ENCODE measurements at places on chromosomes 7 and 10. TPM values are rescaled to one million over a fixed set of nuclear protein-coding genes. Genes with fewer than 3 reads are reported as not detected.

- DNase-seq, result no peak
Measured at GRCh38 chr7:137862358-137862757, 15.6 kb upstream of the DGKI start.

DNA sequence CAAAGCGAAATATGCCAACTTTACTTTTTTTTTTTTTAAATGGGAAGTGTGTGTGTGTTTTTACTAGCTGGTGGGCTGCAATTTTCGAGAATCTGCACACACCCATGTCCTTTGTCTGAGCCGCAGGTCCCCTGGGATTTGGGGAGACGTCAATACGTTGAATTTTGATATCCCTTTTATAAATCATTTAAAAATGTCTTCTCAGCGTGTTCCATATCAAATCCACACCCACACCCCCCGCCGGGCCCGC lies 404 bp upstream of the FMC1 start:
- DNase-seq, result no peak

DNA sequence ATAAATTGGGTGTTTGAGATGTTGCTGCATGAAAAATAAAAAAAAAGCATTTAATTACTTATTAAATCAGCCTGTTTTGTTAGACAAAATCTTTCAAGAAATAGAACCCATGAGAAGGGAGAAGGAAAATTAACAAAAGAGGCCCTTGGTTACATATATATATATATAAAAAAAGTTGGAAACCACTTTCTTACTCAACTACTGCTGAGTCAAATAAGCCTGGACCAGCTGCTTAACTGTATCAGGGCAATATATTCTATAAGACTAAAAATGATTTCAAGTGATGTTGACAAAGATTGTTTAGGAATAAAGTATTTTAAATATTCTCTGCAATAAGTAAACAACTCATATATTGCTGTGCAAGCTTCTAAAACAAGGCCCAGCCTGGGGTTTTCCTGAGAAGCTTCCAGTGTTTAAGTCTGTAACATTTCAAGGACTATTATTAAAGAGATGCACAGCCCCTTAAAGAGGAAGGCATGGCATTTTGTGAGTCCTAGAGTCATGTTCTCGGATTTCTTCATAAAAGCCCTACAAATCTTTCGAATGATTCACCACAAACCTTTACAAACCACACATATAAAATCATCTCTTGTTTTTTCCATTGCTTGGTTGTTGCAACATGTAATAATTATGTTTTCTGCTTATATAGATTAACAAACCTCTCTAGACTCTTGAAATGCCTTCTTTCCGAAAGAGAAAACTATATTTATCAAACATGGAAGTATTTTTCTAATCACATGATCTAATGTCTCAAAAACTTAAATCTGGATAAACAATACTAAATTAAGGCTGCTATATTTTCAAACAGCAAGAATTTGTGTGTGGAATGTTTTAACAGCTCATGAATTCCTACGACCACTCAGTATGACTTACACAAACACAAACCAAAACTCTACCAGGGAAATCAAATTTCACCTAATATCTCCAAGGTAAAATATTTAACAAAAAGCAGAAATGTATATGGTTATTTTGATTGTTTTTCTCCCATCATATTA lies 14.3 kb downstream of the JAZF1 start:
- no peak for DNase-seq

DNA sequence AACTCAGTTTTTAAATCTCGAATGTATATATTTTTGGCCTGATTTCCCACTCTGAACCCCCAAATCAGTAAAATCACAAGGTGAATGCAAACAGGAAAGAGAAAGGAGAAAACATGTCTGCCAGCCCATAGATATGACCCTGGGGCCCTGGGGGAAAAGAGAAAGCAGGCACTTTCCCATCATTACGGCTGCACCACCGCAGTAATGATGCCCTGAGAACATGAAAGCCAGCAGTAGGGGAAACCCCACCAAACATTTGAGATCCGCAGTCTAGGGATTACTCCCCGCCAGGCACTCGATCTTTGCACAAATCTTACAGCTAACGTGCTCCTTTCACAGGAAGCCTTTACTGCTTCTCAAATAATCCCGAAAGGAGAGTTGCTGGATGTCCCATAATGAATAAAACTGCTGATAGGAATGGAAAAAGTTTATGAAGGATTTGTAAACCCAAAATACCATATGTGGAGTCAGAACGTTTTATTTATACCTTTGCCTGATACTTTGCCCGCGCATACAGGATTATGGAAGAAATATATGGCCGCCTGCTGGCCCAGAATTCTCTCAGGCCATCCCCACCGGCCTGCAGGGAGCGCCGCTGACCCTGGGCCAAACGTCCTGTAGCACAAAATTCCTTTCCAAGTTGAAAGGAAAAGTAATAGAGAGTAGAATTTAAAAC lies 180.0 kb upstream of the INHBA start:
- no peak for DNase-seq

- DNase-seq, result no peak
Measured at GRCh38 chr10:59869594-59869940, 36.8 kb downstream of the CCDC6 start.

GRCh38 chr7:92753614-92754013 lies 82.8 kb downstream of the CDK6 start:
- DNase-seq, result no peak

- DNase-seq, result no peak
Measured at GRCh38 chr10:13993673-13994089, 337.0 kb downstream of the FRMD4A start.

DNA sequence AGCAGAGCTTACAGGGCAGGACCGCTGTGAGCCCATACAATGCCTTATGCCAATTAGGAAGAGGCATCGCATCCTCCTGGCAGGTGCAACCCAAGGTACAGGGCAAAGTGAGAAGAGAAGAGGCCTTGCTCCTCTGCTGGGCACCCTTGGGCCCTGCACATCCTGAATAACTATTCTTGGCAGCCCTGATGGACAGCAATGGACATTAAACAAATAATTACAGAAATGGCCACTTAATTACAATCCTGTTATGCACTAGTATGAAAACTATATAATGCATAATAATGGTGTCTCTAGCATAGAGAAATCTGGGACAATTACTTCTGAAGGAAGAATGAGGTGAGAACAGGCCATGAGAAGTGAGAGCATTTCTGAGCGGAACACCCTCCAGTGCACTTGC lies 83.5 kb downstream of the PLPP4 start:
- DNase-seq, result no peak

DNA sequence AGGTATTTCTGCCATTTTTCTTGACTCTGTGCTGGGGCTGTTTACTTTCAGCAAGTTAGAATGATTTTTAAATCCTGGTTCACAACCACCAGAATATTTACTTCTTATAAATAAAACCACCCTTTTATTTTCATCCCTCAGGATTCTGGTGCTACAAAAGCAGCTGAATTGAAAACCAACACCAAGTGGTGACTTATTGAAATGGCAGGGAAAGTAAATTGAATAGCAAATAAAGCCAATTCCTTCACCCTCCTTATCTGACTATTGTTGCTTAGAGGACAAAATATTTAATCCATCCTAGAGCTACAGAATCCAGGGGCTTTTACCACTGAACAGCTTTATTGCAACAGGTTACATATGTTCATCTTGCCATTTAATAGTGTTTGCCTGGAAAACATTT lies 828.6 kb upstream of the GHITM start:
- no peak for DNase-seq

DNA sequence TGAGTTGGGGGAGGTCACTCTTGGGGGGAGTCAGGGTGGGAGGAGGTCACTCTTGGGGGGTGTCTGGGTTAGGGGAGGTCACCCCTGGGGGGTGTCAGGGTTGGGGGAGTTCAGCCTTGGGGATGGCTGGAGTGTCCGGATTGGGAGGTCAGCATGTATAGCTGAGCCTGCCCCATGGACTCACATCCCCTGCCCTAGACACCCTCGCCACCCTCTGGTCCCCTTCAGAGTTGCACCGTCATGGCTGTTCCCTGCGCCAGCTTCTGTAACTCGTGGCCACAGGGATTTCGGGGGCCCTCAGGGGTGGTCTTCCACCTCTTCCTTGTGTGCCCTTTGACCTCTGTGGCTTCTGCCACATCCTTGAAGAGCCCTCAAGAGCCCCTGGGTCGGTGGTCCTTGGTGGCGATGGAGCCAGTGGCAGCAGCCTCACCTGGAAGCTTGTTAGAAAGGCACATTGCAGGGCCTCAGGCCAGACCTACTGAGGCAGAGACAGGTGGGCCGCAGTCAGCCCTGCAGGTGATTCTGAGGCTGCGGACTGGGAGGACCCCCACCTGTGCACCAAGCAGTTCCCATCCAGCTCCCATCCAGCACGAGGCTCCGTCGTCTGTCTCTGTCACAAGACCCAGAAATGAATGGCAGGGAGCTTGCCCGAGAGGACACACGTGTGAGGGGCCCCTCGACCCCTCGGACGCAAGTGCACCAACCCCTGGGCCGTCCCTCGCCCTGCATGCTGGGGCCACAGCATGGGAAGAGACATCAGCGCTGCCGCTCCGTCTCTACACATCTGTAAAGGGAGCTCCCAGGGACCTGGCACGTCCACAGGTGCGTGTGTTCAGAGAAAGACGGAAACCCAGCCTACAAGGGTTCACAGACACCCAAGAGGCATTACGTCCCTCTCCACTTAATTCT lies 44.7 kb upstream of the SUN1 start:
- DNase-seq, result no peak

DNA sequence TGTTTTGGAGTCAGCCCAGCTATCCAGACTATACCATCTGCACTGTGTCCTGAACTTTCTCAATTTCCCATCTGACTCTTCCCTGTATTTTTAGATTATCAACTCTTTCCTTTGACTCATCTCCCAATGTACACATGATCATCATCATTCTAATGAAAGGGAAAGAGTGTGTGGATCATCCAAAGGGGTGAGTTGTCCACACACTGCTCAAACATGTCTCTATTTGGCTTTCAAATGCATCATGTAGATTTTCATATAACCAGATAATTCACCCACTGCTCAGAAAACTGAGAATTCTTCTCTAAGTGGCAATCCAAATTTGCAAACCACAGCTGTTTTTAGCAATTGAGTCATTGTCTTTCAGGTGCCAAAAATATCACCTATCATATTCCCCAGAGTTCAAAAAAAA lies 190.2 kb upstream of the HPS1 start:
- DNase-seq, result no peak

DNA sequence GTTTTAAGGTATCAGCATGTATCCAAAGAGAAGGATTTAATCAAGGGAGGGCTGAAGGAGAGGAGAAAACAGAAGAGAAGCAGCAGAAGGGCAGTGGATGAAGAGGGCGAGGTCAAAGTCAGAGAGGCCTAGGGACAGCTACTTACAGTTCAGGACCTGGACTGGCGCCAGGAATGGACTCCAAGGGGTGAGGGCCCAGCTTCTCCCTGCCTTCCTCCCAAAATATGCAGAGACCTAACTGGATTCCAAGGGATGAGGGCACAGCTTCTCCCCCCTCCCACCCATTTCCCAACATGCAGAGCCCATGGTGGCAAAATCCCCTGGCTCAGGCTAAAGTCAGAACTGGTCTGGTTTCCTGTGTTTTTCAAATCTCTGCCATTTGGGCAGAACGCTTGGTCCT lies 3.4 kb upstream of the TCF7L2 start:
- no peak for DNase-seq

DNA sequence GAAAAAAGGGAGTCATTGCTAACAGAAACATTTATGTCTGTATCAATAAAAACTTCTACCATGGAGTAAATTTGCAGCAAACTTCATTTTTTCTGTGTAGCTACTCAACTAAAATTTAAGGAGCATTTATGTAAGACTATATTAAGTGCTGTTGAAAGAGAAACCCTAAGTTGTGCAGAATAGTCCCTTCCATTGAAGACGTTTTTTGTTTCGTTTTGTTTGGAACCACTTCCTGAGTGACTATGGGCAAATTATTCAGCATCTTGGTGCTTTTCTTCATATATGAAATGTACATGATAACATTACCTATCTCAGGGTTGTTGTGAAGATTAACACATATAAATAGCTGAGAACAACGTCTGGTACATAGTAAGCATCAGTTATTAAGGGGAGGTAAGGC lies 24.3 kb downstream of the SEM1 start:
- no peak for DNase-seq

DNA sequence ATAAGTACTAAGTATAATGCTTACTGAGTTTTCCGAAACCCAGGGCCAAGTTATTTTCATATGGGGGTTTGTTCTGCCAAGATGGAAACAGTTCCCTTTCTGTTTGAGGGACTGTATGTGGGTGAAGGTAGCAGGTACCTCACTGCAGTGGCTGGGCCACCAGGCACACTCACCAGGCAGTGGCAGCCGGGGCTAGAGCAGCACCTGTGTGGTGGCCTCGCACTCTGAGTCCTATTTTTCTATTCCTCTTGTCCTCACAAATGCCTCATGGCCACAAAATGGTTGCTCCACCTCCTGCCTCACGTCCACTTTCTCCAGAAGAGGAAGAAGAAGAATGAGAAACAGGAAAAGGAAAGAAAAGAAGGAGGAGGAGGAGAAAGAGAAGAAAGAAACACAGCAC lies 167.3 kb upstream of the SHH start:
- no peak for DNase-seq

- no peak for DNase-seq
Measured at GRCh38 chr7:100556541-100556940, 17.2 kb downstream of the SAP25 start.

DNA sequence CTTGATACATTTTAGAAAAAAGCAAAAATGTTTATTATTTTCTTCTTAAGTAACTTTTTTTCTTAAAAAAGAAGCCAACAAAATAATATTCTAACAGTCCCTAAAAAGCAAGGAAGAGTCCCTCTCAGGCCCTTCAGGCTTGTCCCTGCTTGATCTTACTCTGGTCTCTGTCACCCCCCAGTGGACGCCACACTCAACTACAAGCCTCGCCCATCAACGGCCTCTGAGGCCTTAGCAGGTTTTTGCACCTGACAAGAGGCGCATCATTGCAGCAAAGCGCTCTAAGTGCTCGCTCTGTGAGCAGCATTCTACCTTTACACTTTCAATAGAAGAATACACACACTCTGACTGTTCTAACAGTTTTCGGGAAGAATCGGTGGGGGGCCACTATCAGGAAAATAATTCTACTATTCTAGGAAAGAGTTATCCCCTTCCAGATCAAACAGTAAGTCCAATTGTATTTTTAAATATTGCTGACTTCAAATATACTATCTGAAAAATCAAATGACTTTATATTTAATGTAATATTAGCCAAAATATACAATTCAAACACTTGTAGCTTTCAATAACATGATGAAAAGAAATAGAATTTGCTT lies 139.2 kb downstream of the USP6NL start:
- DNase-seq, result peak; percentile 79

- no peak for DNase-seq
Measured at GRCh38 chr10:60955957-60956425, 12.0 kb upstream of the RHOBTB1 start.

TAS2R4 gene
- 1.0 TPM for total RNA-seq

ELMO1 gene
- 68.5 TPM for total RNA-seq

HOGA1 gene
- not detected for total RNA-seq

HOXA13 gene
- total RNA-seq, result not detected

PKD1L1 gene
- total RNA-seq, result 0.08 TPM

GHRHR gene
- not detected for total RNA-seq

DKK1 gene
- not detected for total RNA-seq

PSMC2 gene
- 130 TPM for total RNA-seq

PNLIP gene
- not detected for total RNA-seq

GPR158 gene
- not detected for total RNA-seq

INA gene
- total RNA-seq, result not detected

TLX1 gene
- not detected for total RNA-seq
